ENCODE measurements at places on chromosomes 1 and 21.

DNA sequence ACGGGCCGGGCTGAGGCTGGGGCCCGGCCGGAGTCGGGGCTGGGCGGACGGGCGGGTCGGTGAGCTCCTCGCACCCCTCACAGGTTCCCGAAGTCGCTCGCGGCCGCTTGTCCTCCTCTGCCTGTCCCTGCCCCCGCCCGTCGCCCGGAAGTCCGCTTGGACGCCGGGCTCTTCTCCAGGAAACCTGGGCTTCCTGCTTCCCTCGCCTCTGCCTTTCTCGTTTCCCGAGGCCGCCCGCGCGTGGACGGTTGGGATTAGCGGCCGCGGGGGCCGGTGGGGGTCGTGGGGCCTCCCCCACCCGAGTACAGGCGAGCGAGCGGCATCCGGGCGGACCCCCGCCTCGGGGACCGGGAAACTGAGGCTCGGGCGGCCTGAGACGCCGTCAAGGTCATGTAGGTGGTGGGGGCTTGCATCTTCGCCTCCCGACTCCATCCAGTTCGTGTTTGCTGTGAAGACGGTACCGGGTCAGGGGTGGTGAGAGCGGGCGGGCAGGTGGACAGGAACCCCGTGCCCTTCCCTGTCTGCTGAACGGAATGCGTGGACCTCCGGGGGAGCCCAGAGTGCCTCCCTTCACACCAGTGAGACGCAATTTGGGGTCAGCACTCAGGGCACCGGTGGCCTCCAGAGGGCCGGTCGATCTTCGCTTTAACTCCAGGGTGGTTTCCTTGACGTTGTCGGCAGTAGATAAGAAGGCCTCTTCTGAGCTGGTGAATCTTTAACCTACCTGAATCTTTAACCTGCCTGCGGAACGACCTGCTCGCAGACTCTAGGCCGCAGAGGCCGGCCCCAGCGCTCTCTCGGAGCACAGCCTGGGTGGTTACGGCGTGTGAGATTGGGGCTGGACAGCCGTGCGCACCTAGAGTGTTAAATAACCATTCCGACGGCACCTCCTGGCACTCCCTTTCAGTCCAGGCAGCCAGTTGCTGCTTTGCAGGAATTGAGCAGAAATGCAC is 686 bp downstream of the ARF1 start:
- DNase-seq: peak; percentile 63

GRCh38 chr1:211566431-211567025 is 12.4 kb downstream of the SLC30A1 start:
- no peak for DNase-seq

DNA sequence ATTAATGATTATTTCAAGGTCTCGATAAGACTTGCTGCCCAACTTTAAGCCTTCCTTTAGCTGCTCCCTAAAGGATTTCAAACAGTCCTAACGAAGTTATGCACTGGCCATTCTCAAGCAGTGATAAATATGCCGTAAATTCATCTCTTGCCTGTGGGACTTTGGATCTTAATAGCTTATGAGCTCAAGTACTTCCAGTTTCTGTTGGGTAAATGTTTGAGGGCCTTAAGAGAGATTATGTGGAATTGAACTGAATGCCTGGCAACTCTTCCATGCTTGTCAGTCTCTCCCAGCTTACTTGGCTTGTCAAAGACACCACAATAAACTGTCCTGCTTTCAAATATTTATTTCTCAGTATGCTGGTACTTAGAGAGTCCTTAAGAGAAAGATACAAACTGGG is 3.5 kb upstream of the OR10J4 start:
- DNase-seq: no peak

DNA sequence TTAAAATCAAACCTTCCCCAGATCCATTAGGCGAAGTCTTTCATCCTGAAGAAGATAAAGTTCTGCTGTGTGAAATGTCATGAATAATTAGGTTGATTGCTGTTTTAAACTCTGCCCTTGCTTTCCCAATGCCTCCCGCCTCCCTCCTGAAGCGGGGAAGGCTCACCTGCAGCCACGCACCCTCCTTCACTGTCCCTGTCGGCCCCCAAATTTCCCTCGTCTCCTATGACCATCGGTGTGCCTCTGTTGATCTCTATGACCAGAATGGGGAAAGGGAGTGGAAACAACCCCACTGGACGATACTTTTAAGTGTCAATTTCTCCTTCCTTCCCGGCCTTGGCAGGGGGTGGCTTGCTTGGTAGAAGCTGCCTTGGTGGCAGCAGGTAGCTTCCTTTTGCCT is 35.1 kb downstream of the LHX4 start:
- no peak for DNase-seq

- DNase-seq: no peak
Measured at GRCh38 chr1:112982853-112983536, 27.0 kb upstream of the SLC16A1 start.

GRCh38 chr1:42003433-42003832 is 84.7 kb upstream of the HIVEP3 start:
- DNase-seq: no peak

- no peak for DNase-seq
Measured at GRCh38 chr1:162217706-162218105, 148.2 kb downstream of the NOS1AP start.

GRCh38 chr1:185732951-185733350 is 1.2 kb upstream of the HMCN1 start:
- DNase-seq: no peak

DNA sequence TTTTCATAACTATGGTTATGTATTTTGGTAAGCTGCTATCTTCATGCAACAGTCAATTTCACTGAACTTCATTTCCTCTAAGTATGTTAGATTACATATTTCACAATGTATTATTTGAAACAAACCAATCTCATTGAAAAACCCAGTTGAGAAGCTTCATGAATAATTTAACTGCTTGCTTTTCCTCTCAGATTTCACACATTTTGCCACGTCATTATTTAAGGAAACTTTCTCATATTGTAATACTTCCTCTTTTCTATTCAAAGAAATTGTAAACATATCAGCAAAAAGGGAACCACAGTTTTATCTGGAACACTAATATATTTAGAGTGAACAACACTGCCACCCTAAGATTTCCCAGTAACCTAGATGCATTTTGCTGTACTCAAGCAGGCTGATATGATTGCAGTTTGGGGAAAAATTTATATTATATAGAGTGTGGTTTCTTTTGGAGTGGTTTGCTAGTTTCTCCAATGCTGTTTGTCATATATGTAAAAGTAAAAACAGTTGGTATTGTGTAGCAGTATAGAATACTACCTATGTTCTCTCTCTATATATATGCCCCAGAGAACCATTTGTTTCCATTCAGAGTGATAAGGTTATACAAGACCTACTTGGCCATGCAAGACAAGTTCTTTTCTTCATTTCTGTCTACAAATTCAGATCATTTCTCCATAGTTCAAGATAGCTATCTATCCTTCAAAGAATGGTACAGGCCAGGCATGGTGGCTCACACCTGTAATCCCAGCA is 28.4 kb upstream of the AHCTF1 start:
- no peak for DNase-seq

DNA sequence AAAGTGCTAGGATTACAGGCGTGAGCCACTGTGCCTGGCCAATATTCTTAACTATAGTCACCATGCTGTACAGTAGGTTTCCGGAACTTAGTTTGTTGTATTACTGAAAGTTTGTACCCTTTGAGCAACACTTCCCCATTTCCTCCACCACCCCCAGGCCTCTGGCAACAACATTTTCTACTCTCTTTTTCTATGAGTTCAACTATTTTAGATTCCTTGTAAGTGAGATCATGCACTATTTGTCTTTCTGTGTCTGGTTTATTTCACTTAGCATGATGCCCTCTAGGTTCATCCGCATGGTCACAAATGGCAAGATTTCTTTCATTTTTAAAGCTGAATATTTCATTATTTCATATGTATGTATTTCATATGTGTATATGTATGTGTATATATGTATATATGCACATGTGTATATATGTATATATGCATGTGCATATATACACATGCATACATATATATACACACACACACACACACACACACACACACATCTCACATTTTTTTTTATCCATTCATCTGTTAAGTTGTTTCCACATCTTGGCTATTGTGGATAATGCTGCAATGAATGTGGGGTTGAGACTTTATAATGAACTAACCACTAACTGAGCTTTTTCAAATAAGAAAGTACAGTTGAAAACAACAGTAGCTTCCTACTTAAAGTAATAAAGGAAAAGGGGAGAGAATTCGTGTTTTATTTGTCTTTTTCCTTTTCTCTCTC is 256.8 kb upstream of the C1orf105 start:
- DNase-seq: no peak

DNA sequence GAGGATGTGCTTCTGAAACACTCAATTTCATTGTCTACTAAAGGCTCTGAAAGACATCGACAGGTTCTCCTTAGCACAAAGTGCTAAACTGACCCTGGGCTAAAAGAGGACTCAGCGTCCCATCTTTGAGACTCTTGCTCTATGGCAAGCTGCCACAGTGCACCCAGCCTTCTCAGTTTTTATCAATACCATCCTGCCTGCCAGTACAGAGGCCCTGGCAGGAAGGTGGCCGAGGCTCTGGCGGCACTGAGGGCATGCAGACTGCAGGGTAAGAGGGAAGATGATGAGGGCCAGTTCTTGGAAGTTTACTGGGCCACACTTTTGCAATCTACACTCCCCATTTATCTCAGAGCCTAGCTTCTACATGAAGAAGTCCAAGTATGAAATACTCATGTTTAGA is 5.3 kb downstream of the OLFML2B start:
- DNase-seq: no peak

DNA sequence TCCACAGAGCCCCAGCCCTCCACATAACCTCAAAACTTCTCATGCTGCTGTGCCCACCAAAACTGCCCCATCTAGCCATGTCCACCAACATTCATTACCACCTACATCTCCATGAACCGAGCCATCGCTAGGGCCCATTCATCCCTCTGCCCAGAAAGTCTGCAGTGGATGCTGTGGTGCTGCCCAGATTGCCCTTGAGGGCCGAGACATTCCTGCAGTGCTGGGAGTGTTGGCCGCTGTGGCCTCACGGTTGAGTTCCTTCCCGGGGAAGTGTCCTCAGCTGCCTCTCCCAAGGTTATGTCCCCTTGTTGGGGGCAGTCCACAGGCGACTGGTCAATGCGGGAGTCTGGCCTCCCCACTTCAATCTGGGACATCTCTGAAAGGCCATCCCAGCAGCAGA is 30.3 kb upstream of the DMBX1 start:
- no peak for DNase-seq

DNA sequence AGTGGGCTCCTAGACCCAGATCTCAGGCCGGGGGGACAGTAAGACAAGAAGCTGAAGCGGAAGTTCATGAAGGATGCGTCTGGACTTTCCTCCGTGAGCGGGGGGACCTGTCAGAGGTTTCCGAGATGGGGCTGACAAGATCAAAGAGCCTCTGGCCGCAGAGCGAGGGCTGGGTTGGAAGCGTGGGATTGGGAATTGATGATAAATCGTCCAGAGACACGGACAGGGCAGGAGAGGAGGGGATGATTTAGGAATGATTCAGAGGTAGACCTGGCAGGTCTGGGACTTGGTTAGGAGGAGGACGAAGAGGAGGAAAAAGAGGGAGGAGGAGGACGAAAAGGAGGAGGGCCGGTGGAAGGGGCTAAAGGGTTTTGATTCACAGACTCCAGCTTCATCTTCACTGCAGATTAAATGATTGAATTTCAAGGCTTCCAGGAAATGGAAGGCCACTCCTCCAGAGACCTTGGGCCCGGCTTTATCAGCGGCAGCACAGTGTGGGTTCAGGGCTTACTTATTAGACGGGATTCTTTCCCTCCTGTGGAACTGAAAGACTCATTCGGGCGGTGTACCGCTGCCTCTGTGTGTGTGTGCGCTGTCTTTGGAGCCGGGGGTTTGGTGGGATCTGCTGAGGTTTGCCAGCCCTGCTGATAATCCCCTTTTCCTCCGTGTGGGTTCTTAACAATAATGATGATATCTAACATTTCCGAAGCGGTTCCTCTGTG is 85.7 kb upstream of the SLC45A1 start:
- no peak for DNase-seq

DNA sequence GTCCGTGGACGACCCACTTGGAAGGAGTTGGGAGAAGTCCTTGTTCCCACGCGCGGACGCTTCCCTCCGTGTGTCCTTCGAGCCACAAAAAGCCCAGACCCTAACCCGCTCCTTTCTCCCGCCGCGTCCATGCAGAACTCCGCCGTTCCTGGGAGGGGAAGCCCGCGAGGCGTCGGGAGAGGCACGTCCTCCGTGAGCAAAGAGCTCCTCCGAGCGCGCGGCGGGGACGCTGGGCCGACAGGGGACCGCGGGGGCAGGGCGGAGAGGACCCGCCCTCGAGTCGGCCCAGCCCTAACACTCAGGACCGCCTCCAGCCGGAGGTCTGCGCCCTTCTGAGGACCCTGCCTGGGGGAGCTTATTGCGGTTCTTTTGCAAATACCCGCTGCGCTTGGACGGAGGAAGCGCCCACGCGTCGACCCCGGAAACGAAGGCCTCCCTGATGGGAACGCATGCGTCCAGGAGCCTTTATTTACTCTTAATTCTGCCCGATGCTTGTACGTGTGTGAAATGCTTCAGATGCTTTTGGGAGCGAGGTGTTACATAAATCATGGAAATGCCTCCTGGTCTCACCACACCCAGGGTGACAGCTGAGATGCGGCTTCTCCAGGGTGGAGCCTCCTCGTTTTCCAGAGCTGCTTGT is 32.4 kb downstream of the PRMT2 start:
- no peak for DNase-seq

- no peak for DNase-seq
Measured at GRCh38 chr21:45819478-45820170, 161.9 kb upstream of the COL6A1 start.

DNA sequence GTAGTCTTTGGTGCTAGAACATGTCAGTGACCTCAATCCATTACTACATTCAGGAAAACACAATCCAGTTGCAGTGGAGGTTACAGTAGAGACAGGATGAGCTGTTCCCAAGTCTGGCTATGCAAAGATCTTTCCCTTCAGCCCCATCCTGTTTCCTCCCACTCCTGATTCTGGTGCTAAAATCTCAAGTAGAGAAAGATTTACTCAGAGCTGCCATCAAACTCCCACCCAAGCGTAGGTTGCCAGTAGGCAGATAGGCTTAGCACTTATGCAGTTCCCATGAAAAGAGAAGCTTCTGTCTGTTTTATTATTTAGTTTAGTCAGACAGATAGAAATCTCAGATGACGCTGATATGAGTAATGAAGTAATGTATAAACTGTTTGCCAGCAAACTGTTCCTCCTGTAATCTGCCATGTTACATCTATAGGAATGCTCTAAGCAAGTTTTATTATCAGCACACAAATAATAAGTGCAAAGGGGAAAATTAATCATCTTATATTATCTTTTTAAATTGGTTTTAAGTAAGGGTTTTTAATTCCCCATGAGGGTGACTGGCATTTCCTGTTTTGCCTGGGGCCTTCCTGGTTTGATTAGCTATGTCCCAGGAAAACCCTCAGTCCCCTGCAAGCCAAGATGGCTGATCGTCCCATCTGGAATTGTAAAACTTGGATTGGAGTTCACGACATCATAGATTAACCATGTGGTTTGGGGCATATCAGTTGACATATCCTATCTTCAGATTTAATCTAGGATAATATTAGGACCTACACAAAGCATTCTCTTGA is 188.3 kb upstream of the PALMD start:
- DNase-seq: no peak

Data from hypothalamus (tissue), 51 donors.